Esophagus squamous epithelium (tissue), 5 donors: ENCODE measurements at places on chromosomes 7 and 10.
A peak's percentile ranks its signal among the peaks of the same experiment; 100 is the strongest.

- no peak for DNase-seq
Measured at GRCh38 chr10:82914655-82915136, 1039.7 kb downstream of the NRG3 start.

GRCh38 chr7:98357751-98358161 lies 43.1 kb downstream of the BAIAP2L1 start:
- no peak for DNase-seq

DNA sequence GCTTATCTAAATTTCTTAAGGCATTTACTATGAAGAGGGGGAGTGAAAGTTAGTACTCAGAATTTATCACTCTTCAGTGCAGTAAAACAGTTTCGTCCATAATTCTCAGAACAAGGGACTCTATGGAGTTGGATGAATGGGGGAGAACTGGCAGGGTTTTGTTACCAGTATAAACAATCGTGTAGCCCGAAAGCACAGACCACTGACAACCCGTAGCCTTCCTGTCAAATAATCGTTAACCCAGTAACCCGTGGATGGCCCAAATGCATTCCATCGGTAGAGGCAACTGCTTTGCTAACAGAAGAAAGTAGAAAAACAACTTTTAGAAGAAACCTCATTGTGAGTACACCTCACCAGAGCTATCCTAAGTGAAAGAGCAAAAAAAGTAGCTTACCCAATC lies 583.9 kb downstream of the NXPH1 start:
- DNase-seq: no peak

GRCh38 chr7:1758859-1759521 lies 88.9 kb downstream of the ELFN1 start:
- no peak for DNase-seq

DNA sequence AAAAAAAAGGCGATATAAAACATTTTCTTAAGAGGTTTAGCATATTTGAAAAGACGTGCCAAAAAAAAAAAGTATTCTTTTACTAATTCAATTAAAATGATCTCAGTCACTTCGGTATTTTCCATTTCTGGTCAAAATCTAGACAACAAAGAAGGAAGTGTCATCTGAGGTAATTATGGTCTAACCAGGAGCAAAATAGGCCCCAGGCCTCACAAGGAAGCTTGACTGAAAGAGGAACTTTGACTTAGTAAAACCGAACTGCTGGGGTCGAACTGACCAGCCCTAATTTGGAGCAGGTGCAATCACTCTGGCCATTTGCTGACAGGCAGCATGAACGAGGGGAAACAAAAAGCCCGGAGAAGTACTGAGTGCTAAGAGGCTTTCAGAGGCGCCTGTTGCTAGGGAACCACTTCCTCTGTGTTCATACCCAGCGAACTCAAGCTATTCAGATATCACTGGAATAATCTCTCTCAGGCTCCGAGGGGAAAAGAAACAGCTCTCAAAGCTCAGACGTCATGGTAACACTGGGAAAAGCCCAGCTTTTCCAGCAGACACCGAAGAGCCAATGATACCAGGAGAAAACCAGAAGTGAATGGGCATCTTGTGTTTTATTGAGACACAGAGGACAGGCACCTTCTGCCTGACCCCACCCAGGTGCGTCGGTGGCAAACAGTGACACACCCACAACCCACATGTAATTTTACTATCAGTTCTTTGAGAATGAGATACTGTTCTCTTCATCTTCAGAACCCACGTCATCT lies 126.5 kb downstream of the FAM107B start:
- peak; percentile 9 for DNase-seq

DNA sequence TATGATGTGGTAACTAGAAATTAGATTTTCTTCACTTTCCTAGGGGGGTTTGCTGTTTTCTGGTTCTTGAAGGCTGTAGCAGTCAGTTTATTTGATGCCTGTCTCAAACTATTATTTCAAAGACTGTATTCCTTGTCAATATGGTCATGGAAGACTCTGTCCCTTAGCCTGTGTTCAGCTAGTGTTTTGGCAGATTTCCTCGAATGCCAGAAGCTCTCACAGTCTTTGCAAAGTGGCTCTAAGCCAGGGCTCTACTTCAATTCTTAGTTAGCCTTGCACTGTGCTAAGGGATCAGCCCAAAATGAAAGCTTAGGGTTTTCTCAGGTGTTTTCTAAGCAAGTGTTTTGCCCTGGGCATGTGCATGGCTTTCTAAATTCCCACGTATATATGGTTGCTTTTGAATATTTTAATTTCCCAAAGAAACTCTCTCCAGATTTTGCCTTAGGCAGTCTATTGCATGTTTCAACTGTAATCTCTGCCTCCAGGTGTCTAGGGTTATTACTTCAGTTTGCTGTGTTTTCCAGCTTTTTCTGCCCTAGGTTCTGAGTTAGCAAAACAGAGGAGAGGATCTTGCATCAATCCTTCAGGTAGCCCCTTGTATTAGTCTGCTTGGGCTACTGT lies 7.2 kb upstream of the C1GALT1 start:
- DNase-seq: no peak

DNA sequence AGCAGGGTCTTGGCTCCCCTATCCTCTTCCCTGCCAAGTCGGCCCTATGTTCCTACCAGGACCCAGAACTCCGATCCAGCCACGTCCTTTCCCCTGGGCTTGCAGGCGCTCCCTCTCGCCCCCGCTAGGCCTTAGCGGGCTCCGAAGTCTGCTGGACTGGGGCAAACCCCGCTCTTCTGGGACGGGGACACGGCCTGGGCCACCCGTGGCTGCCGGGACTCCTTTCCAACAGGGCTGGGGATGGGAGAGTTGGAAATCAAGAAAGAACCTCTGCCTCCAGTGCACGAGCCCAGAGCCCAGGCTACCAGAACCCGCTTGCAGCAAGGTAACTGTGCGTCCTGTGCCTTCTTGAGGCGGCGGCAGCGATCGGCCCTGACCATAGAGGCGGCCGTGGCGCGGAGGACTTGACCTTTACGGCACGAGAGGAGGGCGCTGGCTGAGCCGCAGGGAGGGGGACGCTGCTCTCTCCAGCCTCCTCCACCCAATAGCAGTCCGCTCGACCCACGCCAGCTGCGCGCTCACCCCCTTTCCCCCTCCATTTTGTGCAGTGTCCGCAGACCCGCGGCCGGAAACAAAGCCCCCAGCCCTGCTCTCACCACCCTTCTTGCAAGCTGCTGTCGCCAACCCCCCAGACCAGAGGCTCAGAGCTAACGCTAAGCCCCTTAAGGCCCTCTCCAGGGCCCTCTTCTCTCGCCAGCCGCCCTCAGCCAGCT lies 7.0 kb upstream of the HOXA11 start:
- no peak for DNase-seq

GRCh38 chr10:70621503-70622078 lies 19.1 kb upstream of the PRF1 start:
- DNase-seq: no peak

DNA sequence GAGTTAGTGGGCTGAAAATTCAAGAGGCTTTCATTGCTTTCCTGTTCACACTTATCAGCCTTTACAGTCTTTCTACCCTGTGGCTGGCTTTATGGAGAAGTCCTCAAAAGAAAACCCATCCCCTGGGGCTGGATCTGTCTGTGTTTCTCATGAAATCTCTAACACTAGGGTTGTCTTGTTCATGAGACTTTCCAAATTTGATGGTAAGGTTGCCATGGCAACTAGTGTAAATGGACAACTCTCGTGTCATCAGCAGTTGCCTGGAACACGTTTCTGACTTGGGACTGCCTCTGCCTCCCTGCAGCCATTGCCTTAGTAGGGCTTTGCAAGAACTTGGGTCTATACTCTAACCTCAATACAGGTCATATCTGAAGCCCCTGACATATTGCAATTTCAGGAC lies 35.8 kb upstream of the PLPP4 start:
- no peak for DNase-seq

DNA sequence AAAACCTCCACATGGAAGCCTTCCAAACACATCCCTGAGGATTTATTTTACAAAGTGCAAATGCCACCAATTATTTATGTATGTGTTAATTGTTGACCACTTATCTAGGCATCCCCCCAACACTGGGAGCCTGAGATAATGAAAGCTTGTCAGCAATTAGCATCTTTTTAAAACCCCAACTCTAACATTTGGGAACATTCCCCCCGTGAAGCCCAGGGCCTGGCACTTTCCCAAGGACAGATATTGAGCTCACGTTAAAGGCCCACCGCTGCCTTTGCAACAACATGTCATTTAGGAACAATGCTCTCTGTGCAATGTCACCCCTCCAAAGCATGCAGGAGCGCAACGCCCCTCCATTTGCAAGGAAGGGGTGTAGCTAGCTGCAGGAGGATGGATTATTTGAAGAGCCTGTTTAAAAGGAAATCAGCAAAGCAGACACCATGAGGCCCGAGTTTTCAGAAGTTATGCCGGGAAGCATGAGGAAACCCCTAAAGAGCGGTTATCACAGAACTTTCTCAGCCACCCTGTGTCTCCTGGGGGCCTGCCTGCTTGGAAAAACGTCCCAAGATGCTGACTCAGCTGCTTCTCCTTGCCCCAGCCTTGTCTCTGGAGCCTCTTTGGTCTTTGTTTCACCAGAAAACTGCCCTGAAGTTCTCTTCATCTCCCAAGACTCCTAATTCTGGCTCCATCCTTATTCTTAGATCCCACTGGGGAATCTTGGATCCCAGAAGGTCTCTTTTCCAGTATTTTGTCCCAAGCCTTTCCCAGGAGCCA lies 444.1 kb downstream of the GRID1 start:
- no peak for DNase-seq

- DNase-seq: no peak
Measured at GRCh38 chr7:75711656-75712514, 26.9 kb downstream of the HIP1 start.

DNA sequence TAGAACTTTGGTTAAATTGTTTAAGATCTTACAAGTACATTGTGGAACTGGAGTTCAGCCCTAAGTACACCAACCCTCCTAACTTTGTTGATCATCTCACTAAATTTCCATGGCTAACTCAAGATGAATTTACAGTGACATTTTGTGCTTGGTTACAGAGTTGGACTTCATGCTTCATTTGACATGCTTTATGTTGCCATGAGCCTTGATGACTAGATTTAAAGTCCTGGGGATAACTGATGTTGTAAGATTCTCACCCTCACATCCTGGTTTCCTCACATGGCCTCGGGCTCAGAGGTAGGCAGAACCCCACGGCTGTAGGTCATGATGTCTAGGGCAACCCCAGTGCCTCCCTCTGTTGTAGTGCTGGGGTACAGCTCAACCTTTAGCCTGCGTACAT lies 397.2 kb upstream of the IGFBP3 start:
- no peak for DNase-seq

DNA sequence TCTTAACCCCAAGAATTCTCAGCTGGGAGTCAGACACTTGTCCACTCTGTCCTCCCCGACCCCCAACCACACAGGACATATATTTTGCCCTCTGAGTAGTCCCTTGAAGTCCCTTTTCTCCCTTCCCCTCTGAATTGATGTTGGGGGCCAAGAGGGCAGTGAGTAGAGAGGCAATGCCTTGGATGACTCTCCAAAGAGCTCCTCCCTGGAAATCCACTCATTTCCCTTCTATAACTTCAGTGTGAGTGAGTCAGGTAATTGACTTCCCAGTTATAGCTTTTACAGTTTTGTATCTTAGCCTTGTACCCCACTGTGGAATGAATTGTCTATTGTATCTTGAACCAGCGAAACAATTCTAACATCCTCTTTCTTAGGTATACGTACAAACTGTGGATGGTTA lies 9.2 kb upstream of the ODAD2 start:
- DNase-seq: no peak

- no peak for DNase-seq
Measured at GRCh38 chr7:3688071-3688470, 387.0 kb downstream of the SDK1 start.

- no peak for DNase-seq
Measured at GRCh38 chr7:102291056-102291915, 4.6 kb downstream of the SH2B2 start.

DNA sequence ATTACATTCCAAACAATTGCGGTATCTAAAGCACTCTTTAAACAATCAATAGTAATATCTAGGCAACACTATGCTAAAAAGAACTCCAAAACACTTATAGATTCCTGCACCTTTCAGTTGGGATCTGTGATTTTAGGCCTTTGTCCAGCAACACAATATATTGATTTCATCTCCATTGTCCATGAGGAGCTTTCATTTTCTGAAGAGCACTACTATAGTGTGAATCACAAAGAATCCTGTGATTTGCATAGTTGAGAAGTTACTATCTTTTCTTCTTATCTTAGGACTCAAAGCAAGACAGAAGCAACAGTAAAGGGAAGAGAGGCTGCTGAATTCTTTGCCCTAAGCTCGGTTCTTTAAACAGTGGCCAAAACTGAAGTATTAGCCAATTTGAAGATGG lies 846.8 kb downstream of the IPMK start:
- no peak for DNase-seq

DNA sequence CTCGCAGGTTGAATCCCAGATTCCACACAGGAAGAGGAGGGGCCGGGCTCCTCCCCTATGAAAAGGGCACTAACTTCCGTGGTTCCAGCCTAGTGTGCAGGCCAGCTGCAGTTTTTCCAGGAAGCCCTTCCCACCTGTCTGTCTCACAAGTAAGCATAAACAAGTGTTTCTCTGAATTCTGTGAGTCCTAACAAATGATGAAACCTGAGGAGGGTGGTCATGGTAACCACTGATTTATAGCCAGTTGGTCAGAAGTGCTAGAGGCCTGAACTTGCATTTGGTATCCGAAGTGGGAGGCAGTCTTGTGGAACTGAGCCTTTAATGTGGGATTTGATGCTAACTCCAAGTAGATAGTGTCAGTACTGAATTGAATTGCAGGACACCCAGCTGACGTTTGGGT lies 54.7 kb upstream of the STEAP4 start:
- DNase-seq: no peak

DNA sequence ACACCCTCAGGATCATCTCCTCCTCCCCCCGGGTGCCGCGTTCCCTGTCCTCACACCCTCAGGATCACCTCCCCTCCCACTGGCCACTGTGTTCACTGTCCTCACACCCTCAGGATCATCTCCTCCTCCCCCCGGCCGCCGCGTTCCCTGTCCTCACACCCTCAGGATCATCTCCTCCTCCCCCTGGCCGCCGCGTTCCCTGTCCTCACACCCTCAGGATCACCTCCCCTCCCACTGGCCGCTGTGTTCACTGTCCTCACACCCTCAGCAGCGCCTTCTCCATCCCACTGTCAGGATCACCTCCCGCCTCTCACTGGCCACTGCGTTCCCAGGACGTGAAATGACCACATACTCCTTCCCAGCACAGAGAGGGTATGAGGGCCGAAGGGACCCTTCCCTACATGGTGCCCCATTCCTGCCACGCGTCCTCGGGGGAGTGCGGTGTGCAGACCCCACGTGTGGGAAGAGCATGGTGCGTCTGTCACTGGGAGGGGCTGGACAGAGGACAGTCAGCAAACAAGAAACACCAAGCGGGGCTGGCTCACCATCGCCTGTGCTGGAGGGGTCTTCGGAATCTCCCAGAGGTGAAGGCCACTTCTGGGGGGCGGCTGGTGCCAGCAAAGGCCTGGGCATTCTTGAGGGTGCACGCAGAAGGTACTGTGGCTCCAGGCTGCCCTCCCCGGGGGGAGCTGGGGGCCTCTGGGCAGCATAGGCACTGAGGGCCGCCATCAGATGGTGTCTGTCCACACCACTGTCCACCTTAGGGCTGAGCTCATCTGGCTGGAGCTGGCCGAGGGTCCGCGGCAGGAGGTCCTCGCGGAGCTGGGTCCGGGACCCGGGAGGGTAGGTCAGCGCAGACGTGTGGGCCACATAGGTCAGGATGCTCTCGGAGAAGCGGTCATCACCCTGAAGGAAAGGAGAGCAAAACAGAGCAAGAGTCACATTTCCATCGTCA lies 421.0 kb downstream of the PTPRN2 start:
- no peak for DNase-seq
